ENCODE measurements at places on chromosomes 16 and 17. TPM values are rescaled to one million over a fixed set of nuclear protein-coding genes. Genes with fewer than 3 reads are reported as not detected.

Gene CSF3
- 0.97 TPM for total RNA-seq

Gene TP53TG3C
- not detected for total RNA-seq

Gene IQCK
- total RNA-seq: 5.2 TPM

Gene SALL1
- 3.5 TPM for total RNA-seq

Gene DNASE1
- 10.3 TPM for total RNA-seq

Gene CDRT4
- total RNA-seq: 5.2 TPM

Gene GDPD1
- 2.6 TPM for total RNA-seq

Gene ZNF286A
- 50.6 TPM for total RNA-seq

Gene BRIP1
- 16.1 TPM for total RNA-seq

Gene MAZ
- total RNA-seq: 166 TPM

Gene ABCA9
- total RNA-seq: 2.3 TPM

Gene SAMD14
- 5.8 TPM for total RNA-seq

Gene ANTKMT
- total RNA-seq: 19.4 TPM

Gene ZDHHC7
- 164 TPM for total RNA-seq

Gene GNG13
- not detected for total RNA-seq

Gene VTN
- 10.0 TPM for total RNA-seq

Gene KRTAP3-1
- not detected for total RNA-seq

Gene ENKD1
- 11.2 TPM for total RNA-seq

Gene NLGN2
- total RNA-seq: 9.5 TPM

Gene CEP112
- 10.8 TPM for total RNA-seq

Gene SRL
- under 0.01 TPM for total RNA-seq

Data from fibroblast of villous mesenchyme (primary cell).